RWPE2 (cell line): ENCODE measurements at places on chromosomes 6 and 20.

DNA sequence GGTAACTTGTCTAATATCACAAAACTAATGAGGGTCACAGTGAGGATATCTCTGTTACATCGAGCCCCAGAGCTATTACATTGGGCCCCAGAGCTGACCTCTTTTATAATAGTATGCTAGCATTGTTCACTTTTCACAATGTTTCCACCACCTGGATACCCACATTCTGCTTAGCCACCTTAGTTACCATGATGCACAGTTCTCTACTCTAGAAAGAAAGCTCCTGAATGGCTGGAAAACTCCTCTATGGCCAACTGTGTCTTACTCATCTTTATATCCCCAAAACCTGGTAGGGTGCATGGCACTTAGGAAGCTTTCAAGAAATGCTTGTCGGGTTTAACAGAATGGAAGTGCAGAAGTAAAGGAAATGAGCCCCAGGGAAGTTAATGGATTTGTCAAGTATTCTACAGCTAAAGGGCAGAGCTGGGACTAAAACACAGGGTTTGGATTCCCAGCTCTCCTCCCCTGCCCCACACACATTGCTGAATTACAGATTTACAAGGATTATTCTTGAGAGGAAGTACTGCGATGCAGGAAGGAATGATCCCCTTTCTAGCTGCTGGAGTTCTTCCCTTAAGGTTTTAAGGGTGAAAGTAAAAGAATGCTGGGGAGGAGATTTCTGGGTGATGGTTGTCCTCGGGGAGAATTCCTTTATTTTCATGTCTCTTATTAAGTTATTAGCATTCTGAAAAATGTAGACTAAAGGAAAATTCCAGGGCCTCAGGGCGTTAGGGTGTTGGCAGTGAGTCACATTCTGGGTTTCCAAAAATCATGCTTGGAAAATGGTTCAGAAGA, 16.1 kb upstream of the HINT3 start:
- DNase-seq: no peak

- no peak for DNase-seq
These were observed 19.0 kb downstream of the LRRC1 start for GRCh38 chr6:53813801-53814200.

DNA sequence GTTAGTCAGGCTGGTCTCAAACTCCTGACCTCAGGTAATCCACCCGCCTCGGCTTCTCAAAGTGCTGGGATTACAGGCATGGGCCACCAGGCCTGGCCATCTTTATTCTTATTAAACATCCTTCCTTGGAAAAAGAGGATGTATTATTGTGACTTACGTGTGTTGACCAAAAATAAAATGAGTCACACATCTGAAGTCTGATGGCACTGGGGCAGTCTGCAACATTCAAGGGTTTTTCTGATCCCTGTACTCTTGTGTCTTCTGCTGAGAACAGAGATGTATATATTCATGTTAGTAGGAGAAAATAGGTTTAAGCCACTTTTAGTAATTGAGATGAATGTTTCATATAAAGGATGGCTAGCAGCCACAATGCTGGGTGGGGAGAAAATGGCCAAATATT, 129.9 kb upstream of the RIPOR2 start:
- DNase-seq: no peak

- DNase-seq: no peak
These were observed 8.0 kb downstream of the MYLIP start for GRCh38 chr6:16136621-16137450.

DNA sequence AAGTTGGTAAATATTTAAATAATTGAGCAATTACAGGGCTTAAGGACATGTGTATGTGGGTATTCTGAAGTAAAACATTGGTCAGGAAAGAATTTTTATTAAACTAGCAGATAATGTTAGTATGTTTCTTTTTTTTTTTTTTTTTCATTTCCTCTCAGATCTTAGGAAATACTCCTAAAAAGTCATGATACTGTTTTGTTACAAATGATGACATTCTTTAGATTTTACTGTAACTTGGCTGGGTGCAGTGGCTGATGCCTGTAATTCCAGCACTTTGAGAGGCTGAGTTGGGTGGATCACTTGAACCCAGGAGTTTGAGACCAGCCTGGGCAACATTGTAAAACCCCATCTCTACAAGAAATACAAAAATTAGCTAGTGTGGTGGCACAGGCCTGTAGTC, 41.5 kb downstream of the CDC40 start:
- no peak for DNase-seq

- DNase-seq: no peak
These were observed 117.5 kb downstream of the GPX5 start for GRCh38 chr6:28643017-28643740.

DNA sequence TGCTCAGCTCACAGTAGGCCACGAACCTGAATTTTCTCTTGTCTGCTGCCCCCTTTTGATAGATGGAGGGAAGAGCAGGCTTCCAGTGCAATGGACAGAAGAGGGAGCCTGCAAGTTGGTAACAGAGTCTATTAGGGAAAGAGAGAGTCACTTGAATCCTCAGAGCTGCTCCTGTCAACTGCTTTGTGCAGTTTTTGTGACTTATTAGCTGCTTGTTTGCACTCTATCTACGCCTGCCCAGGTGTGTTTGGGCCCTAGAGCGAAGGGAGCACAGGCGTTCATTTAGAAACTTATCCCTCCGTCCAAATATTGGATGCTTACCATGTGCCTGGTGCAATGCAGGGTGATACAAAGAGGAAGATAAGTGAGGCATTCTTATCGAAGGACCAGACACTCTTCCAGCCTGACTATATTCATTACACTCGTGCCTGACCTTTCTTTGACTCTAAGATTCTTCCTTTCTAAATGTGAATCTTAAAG, 11.6 kb upstream of the SLC2A12 start:
- no peak for DNase-seq

DNA sequence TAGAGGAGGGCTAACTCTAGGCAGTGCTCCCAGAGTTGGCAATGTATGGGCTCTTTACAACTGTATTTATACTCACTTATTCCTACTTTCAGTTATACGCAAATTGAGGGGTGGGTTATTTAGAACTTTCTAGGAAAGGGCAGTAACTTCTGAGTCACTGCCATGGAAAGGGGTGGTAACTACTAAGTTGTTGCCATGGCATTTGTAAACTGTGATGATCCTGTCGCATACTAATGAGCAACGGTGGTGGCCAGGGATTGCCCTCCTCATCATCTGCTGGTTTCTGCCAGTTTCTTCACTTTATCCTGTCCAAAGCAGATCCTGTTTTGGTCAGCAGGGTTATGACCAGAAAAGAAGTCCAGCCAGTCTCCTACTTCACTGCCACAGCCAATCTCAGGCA, 95.5 kb upstream of the PTPRT start:
- DNase-seq: no peak

DNA sequence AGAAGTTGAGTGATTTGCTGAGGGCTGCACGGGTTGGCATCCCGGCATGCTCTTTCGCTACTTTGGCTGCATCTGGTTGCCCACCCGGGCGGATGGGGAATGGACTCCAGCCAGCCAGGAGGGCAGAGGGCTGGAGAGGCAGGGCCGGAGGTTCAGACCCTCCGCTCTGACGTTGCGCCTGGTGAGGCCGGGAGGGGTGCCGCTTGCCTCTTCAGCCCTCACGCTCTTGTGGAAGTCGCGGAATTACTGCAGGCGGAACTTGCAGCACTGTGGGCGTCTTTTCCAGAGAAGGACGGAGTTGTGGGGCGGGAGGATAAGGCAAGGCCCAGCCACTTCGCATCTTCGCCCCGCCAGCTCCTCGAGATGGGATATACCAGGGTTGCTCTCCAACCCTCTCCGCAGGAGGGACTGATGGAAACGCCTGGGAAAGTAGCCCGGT, 656 bp downstream of the RTEL1 start:
- no peak for DNase-seq

DNA sequence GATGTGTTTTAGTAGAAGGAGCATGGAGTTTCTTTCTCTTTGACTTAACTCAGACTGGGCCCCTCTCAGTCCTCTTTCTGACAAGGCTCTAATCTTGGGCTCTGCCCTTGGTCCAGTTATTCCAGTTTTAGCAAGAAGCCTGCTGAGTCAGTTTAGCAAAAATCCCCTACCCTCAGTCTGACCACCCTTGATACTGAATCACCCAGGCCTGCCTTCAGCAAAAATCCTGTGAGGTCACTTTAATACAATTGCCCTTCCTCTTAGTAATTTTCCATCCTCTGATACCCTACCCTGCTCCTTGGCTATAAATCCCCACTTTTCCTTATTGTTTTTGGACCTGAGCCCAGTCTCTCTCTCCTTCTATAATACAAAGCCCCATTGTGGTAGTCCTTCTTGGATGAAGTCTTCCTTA, 326.7 kb upstream of the NOX3 start:
- DNase-seq: peak; percentile 58

DNA sequence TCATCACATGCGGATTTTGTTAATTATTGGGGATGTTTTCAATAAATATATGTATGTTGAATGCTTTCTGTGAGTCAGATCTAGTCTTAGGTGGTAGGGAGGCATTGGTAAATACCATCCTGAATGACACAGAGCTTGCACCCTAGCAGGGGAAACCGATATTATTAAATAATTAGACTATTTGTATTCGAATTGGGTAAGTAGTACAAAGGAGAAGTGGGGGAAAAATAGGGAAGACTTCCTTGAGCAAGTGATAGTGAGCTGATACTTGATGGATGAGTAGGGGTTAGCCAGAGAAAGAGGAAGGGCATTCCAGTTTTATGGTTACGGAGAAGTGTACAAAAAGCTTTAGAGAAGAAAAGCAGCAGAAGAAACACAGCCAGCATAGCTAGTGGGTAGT, 1.5 kb downstream of the RIOK1 start:
- no peak for DNase-seq

DNA sequence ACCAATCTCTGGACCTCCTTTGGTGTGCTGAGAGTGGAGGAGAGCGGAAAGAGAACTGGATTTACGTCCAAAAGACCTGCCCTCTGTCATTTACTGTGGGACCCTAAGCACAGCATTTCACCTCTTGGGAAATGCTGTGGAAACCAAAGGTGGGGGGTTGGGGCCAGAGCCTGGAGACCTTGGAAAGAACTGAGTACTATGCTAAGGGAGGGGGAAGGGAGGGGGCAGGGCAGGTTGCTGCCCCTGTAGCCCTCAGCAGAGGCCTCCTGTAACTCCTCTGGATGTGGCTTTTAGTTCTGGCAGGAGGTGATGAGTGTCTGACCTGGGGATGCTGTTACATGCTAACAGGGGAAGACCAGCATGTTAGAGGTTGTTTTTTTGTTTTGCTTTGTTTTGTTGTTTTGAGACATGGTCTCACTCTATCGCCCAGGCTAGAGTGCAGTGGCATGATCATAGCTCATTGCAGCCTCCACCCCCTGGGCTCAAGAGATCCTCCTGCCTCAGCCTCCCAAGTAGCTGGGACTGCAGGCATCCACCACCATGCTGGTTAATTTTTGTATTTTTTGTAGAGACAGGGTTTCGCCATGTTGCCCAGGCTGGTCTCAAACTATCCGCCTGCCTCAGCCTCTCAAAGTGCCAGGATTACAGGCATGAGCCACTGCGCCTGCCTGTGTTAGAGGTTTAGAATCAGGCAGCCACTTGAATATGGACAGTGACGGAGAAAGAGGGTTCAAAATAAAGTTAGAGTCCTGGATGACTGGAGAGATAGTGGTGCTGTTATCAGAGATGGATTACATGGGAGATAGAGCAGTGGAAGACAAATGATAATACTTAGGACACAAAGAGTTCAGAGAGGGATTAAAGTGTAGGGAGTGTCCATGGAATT, 18.4 kb upstream of the PARD6B start:
- no peak for DNase-seq

- DNase-seq: no peak
These were observed 4.1 kb downstream of the CBLN4 start for GRCh38 chr20:56001106-56001785.

- no peak for DNase-seq
These were observed 88.5 kb downstream of the RPS12 start for GRCh38 chr6:132902901-132903300.

- DNase-seq: no peak
These were observed 516 bp upstream of the IRF4 start for GRCh38 chr6:390914-391558.

DNA sequence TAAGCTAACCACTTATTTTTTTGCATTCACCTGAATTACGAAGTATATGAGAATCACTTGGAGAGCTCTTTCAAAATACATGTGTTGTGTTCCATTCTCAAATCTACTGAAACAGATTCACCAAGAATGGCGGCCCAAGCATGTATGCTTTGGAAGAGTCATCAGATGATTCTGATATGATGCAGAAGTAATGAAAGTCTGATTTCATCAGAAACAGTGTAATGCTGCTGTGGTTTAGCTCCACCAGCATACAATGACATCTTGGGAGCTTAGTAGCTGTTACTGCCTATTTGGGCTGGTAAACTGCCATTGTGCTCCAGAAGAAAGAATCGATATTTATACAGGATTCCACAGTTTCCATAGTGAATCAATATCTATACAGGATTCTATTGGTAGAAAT, 52.9 kb downstream of the UBR2 start:
- DNase-seq: no peak

GRCh38 chr6:54617730-54618129, 228.8 kb upstream of the FAM83B start:
- DNase-seq: no peak

DNA sequence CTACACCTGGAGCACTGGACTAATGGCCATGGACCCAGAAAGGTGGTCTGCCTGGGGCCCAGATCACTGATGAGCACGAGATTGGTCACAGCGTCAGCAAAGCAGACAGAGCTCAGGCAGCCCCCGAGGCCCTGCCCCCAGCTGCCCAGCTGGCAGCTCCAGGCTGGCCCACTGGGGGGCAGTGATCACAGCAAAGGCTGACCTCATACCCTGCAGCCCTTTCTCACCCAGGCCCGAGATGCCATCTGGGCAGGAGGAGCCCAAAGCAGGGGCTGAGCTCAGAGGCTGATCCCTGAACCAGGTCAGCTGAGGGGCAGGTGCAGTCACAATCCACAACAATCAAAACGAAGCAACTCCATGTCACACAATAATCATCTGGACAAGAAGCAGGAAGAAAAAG, 4.1 kb downstream of the MAP1LC3A start:
- no peak for DNase-seq

DNA sequence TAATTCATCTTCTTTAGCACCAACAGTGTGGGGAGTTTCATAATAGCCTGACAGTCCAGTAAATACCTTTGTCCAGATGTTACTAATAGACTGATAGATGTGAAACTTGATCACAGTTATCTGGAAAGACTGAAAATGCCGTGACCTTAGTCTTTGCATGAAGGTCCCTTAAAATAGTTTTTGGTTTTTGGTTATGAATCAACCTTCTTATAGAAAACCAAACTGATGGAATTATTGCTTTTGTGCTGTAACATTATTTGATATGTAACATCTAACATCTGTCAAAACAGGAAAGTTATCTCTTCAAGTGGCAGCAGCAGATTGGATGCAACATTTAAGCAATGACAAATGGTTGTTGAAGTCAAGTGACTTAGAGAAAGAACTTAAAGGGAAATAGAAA, 190.4 kb downstream of the DOK5 start:
- DNase-seq: no peak
